Stimulated activated CD8-positive, alpha-beta memory T cell treated with anti-CD3 and anti-CD28 coated beads, Interleukin-7, amount 100 ng/mL, for 48 hours (primary cell): ENCODE measurements at places on chromosomes 5 and 9.

GRCh38 chr9:107243742-107244141, 39.3 kb upstream of the RAD23B start:
- DNase-seq, result no peak

- no peak for DNase-seq
Observed at GRCh38 chr5:38926121-38926520, 80.3 kb downstream of the OSMR start.

DNA sequence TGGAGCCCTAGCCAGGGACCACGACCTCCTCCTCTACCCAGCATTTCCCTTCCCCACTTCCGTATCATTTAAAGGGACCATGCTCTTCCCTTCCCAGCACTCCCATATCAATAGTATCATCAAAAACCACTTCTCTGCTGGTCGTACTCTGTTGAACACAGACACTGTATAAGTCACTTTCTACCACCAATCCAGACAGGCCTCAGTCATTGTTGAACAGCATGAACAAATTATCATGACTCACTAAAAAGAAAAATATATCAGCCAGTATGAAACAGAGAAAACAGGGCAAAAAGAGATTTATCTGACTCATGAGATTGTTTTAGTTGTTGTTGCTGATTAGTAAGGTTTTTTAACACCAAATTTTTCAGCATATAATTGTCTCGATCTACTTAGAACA, 89.8 kb downstream of the CDKN2A start:
- no peak for DNase-seq

DNA sequence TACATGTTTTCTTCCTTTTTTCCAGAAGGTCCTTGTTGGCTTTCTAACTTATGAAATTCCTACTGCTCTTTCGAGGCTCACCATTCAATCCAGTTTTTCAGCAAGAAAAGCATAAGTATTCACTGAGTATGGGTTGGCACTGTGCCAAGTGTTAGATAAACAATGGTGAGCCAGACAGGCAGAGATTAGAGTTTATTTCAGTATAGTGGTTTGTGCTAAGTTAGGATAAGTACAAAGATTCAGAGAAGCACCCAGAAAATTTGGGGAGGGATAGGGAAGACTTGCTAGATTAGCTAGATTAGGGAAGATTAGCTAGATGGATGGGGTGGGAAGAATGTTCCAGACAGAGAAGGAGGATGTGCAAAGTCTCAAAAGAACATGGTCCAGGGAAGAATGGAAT, 122.9 kb downstream of the OXCT1 start:
- DNase-seq, result no peak

DNA sequence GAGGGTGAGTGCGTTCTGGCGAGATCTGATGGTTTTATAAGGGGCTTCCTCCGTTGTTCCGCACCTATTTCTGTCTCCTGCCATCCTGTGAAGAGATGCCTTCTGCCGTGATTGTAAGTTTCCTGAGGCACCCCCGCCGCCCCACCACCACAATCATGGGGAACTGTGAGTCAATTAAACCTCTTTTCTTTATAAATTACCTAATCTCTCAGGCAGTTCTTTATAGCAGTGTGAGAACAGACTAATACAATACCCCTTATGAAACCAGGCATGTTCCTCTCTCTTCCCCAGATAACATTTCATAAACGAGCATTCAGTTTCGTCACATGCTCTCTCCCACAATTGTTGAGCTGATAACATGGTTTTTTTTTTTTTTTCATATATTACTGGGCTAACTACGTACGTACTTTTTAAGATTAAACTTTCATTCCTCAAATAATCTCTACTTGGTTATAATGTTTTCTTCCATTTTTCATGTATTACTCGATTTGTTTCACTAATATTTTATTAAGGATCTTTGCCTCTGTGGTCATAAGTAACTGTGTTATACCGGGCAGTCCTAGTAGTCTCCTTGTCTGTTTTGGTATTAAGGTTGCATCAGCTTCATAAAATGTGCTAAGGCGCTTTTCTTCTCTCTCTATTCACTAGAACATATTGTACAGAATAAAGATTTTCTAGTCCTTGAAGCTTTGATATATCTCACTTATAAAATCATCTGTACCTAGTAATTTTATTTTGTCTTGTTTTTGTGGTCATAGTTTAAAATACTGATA, 64.9 kb upstream of the MVB12B start:
- DNase-seq, result no peak

- DNase-seq, result no peak
Observed at GRCh38 chr9:92151691-92152393, 36.6 kb upstream of the SPTLC1 start.

- DNase-seq, result no peak
Observed at GRCh38 chr9:98929071-98929470, 14.6 kb upstream of the COL15A1 start.

DNA sequence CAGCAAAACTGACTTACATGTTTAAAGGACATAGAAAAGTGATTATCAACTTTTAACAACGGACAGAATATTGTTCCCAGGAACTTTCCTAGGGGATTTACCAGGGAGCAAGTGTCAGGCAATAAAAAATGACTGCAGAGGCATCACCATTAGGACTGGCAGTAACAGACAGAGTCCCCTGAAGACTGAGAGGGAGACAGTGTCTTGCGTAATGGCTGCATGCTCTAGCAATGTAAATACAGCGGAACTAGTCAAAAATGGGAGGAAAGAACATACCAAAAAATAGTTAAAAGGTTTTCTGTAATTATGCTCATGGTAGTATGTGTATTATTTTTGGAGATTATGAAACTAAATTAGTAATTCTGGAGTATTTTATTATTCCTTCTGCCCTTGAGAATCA, 181.8 kb downstream of the CRB2 start:
- DNase-seq, result no peak
